A549 treated with CpdA at 1 μM for 4 hours (cell line): ENCODE measurements at places on chromosomes 4 and X. TPM values are rescaled to one million over a fixed set of nuclear protein-coding genes. Genes with fewer than 3 reads are reported as not detected.

ALAS2 gene
- not detected in 5 replicates for total RNA-seq

DEFB131A gene
- total RNA-seq: not detected in 5 replicates

GYPE gene
- not detected in 5 replicates for total RNA-seq

NOA1 gene
- total RNA-seq: 14.4 to 17.0 TPM (median 16.1 TPM) in 5 replicates

GUCY1B1 gene
- 0.12 to 0.31 TPM (median 0.20 TPM) in 5 replicates for total RNA-seq

ARMCX1 gene
- 0.16 to 0.34 TPM (median 0.29 TPM) in 5 replicates for total RNA-seq

ADH7 gene
- not detected in 5 replicates for total RNA-seq
